ENCODE measurements at places on chromosomes 11 and 22. TPM values are rescaled to one million over a fixed set of nuclear protein-coding genes. Genes with fewer than 3 reads are reported as not detected.

DNA sequence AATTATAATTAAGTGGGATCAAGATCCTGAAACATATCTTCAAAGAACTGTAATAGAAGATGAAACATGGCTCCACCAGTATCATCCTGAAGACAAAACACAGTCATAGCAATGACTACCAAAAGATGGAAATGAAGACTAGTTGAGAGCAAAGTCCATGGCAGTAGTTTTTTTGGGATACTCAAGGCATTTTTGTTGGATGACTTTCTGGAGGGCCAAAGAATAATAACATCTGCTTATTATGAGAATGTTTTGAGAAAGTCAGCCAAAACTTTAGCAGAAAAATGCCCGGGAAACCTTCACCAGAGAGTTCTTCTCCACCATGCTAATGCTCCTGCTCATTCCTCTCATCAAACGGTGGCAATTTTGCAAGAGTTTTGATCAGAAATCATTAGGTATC is 809.4 kb upstream of the RAG2 start:
- no peak for DNase-seq

DNA sequence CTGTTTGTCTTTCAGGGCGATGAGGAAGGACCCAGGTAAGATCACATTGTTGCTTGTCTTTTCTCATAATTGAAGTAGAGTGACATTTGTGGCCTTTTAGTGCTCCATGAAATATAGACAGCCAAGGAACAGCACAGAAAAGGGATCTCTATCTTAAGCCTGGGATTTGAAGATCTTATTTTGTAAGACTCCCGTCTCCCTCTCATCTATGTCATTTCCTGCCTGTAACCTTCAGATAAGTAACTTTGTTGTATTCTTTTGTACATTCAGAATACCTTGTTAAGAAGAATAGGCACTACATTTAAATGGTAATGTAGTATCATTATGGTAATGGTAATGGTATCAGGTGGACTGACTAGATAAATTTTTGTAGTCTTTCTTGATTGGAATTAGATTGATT is 72.8 kb downstream of the TRIM44 start:
- no peak for DNase-seq

DNA sequence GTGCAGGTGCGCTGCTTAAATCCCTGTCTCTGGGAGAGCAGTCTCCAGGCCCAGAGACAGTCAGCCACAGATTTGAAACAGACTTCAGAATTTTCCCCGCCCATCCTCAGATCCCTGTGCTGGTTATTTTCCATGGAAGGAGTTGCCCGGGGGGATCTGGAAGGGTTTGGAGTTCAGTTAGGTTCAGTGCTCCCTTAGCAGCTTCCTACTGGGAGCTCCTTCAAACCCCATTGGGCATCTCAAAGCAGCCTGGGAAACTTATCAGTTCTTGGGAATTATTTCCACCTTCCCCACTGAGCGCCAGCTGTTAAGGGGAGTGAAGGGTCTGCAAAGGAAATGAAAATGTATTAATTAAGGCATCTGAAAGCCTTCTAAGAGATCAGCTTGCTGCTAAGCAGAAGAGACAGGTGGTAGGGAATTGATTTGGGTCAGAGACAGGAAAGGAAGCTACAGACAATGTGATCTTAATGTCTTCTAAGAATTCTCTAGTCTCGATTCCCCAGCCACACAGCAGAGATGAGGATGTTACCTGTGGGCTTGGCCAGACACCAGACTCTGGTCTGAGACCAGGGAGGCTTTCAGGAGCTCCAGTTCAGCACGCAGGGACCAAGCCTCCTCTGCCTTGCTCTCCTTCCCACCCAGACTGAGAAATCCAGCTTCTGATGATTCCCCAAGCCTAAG is 106.2 kb upstream of the TBCEL start:
- no peak for DNase-seq

DNA sequence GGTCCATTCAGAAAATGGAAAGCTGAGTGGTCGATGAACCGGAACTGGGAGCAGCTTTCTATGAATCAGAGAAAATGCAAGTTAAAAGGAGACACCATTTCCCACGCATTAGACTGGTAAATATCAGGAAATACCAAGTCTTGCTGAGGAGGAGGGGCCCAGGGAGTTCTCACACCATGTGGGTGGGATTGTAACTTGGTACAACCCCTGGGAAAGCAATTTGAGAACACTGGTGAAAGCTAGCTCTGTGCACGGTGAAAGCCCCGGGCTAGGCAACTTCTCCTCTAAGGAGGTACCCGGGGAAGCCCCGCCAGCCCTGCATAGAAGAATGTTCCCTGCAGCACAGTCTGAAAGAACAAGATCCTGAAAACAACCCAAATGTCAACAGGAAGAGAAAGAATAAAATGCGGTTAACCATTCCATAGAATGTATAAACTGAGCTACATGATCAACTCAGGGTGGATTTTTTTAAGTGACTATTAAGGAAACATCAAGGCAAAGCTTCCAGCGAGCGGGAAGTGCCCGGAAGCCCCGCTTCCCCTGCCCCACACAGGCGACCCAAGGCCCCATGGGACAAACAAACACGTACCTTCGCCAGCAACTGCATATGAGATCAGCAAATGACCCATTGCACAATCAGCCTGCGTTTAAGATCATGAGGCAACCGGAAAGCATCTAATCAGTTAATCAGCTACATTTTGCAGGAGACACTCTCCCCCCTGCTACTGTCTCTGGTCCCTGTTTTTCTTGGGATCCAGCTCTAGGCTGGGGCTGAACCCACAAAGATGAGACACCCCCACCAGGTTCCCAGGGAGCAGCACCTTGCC is 11.3 kb downstream of the SHANK2 start:
- no peak for DNase-seq

DNA sequence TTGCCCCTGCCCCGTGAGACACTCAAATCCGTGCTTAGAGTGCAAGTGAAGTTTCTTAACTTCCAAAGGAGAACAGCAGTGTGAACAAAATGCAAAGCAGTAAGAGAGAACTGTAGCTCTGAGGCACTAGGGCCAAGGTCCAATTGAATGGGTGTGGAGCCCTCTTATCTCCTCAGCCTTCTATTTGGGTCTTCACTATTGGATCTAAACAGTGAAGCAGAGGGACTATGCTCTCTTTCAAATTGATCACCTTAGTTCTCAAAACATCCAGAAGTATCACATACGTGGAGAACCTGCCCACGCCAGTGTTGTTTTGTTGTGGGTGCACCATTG is 49.6 kb downstream of the C22orf31 start:
- peak; percentile 6 for DNase-seq

Gene EMID1
- 3.7 TPM for total RNA-seq

- no peak for DNase-seq
These were observed 3.4 kb downstream of the DGCR6 start for GRCh38 chr22:18909556-18909955.

DNA sequence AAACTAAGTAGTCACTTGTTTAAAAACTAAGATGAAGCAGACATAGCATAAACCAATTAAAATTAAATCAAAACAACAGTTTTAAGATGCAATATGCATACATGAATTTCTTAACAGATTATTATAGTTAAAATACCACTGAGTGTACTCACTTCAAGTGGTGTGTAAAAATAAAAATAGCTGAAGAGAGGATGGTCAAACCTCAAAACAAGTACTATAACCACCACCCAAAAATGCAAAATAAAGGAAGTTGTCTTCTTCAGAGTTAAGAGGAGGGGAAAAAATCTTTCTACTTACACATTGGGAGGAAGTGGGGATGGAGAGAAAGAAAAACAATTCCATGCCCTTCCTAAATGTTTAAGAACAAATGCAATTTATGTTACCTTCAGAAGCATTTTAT is 31.9 kb downstream of the RRAS2 start:
- DNase-seq = no peak

DNA sequence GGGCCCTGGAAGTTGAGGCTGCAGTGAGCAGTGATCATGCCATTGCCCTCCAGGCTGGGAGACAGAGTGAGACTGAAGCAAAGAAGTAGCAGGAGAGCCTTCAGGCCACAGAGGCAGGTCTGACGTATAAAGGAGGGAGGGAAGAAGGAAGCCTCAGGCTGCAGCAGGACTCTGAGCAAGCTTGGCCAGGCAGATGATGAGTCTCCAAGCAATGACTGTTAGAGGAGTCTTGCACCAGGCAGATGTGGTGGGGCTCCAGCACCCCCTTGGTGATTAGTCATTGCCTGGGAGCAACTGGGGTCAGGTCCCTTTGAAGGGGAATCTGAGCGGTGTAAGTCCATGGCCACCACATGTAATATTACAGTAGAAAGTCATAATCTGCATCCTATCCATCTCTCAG is 36.6 kb upstream of the NFAM1 start:
- DNase-seq = no peak

DNA sequence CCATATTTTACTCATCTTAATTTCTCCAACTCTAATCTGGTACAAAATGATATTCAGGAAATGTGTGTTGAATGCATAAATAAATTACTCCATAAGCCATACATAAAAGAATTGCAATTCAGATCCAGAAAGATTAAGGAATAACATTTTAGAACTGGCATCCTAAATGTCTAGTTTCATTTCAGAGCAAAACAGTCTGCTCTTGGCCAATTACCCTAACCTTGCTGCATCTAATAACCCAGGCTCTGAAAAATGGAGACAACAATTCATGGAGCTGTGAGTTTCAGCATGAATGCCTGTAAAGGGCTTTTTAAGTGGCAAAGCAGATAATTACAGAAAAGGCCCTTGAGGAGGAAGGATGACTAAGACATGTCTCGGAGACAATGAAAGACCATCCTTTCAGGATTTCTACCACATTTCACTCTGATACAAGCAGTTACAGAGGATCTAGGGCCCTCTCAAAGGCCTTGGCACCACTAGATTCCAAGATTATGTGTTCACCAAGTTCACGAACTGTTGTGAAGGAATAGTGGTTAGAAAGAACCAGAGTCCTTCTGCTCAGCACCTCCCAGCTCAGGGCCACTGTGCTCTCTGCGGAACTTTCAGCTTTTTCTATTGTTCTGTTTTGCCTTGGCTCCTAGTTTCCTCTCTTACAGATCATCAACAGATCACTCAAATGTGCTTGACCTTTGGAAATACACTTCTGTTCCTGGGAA is 157.6 kb upstream of the BLID start:
- DNase-seq = no peak

DNA sequence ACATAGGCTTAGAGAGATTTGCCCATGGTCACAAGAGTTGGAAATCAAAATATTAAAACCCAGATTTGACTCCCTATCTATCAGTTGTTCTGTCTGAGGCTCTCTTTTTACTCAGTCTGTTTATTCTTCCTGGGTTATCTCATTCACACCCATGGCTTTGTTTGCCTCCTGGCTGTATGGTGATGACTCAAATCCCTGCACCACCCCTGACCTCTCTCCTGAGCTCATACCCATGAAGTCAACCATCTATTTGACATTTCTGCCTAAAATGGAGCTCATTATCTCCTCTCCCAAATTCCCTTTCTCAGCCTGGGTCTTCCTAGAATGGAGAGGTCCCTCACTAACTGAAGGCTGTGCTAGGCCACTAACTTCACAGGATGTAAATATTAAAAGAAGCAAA is 27.8 kb upstream of the CCDC134 start:
- no peak for DNase-seq

- no peak for DNase-seq
These were observed 85.2 kb downstream of the FLI1 start for GRCh38 chr11:128779036-128779435.

Gene CSRP3
- total RNA-seq = not detected

DNA sequence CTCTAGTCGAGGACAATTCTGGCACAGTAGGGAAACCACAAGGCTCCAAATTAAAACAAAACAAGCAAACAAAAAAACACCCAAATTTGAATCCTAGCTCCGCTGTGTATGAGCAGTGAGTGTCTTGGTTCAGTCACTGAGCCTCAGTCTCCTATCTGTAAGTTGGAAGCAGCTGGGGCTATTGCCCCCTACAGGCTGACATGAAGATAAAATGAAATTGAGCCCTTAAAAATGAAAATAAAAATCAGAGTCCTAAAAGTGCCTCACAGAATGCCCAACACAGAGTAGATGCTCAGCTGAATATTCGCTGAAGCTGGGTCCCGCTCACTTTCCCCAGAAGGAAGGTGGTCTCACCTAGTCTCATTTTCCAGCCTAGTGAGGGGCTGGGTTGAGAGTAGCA is 65.2 kb downstream of the PDE2A start:
- DNase-seq = no peak

Gene KRTAP5-1
- total RNA-seq = not detected

DNA sequence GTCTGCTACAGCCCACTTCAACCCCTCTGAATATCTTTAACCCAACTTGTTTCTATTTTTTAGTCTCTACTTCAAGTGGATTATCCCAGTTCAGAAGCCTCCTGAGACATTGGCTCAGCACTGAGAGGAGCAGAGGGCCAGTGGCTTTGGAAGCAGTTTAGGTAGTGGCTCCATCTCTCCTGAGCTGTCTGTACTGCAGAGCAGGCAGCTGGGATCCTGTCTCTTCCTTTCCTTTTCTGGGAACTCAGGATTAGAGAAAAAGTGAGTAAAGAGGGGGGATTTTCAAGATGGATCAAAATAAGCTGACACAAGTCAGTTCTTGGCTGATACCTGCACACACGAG is 512.0 kb downstream of the OPCML start:
- DNase-seq = no peak

- DNase-seq = no peak
These were observed 49.9 kb upstream of the FADD start for GRCh38 chr11:70153133-70153727.

DNA sequence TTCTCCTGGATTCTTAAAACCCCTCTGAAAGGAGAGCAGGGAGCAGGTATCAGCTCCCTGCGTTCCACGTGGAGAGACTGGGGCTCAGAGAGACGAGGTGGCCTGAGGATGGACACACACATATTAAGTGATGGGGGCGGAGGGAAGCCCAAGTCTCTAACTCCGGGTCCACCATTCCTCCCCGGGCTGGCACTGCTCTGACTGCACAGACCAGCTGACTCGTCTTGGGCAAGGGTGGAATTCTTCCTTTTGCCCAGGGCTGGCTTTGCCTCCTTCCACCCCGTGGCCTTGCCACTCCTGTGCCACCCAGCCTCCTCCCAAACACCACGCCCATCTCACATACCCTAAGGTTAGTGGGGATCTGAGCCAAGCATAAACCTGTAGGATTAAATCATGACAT is 65.0 kb downstream of the BUD13 start:
- DNase-seq = no peak

DNA sequence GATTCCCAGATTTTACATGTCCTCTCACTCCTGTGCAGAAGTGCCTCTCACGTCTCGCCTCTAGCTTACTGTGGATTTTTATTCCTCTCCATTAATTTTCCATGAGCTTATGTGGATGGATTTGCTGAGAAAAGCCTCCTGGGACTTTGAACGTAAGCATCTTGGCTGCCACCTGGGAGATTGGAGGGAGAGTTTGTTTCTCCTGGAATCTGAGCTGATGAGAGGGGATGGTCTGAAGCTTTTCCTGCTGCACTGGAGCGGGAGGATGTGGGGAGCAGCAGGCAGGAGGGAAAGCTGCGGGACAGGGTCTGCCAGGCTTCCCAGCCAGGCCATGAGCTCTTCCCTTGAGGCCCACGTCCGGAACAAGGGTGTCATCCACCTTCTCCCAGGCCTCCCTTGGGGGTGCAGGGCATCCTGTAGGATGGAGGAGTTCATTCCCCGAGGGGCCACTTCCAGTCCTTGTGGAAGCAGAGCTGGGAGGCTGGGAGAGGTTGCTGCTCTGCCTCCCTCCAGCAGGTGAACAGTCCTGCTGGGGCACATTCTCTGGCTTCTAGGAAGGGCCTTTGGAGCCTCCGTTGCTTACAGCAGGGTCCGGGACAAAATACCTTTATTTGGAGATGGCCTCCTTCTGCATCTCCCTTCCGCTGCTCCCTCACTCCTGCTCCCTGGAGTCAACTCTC is 3.6 kb upstream of the SHANK2 start:
- DNase-seq = no peak

Gene MAFF
- total RNA-seq = 67.6 TPM
